NCI-H2171 treated with DMSO at 0.1 percent for 48 hours (cell line): ENCODE measurements at places on chromosomes 12 and 14.

- DNase-seq: no peak
Measured at GRCh38 chr12:50313256-50313931, 30.1 kb upstream of the LIMA1 start.

DNA sequence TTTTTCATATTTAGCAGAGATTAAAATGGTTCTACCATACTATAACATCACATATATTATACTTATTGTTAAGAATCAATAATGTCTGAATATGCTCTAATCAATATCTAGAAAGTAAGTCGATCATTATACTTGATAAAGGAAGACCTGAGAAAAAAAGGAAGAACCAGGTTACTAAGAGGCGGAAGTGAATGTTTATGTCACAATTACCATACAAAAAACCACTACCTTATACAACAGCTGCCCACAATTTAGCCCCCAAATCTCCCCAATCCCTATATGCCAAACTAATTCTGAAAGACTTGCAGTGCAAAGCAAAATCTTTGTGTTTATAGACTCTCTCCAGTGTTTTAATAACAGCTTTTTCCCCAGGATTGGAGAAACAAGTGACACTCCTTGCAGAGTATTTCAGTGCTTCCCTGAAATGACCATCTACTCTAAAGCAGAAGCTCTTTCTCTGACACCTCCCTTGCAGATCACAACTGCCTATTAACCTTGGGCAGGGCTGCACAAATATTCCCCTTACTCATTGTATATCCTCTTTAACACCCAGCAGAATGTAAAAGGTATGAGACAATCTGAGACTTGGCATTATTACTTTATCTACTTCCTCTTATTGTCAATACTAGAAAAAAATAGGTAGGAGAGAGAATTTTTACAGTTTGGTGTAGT, 12.7 kb upstream of the SLC2A3 start:
- no peak for DNase-seq

GRCh38 chr14:25003537-25003936, 46.4 kb downstream of the STXBP6 start:
- DNase-seq: no peak

GRCh38 chr12:17304503-17305347, 698.8 kb upstream of the LMO3 start:
- no peak for DNase-seq

- no peak for DNase-seq
Measured at GRCh38 chr14:53022593-53022992, 71.7 kb upstream of the FERMT2 start.

DNA sequence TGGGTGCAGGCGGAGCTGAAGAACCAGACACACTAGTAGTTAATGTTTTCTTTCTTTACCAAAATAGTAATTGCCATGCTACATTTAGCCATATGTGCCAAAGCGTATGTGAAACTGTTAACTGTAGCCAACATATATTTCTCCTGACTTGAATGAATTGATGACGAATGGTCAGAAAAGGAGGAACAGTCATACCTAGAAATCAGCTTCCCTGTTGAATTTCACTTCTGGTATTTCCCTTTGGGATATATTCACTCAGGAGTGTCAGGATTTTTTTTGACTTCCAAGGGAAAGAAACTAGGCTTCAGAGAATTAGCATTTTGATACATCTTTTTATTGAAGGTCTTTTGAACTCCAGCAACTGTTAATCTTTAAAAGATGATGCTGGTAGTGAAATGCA, 87.0 kb downstream of the ERC1 start:
- DNase-seq: no peak

- DNase-seq: no peak
Measured at GRCh38 chr12:106094304-106094703, 44.5 kb downstream of the NUAK1 start.

- DNase-seq: peak; percentile 4
Measured at GRCh38 chr12:71626098-71626497, 37.5 kb downstream of the ZFC3H1 start.

DNA sequence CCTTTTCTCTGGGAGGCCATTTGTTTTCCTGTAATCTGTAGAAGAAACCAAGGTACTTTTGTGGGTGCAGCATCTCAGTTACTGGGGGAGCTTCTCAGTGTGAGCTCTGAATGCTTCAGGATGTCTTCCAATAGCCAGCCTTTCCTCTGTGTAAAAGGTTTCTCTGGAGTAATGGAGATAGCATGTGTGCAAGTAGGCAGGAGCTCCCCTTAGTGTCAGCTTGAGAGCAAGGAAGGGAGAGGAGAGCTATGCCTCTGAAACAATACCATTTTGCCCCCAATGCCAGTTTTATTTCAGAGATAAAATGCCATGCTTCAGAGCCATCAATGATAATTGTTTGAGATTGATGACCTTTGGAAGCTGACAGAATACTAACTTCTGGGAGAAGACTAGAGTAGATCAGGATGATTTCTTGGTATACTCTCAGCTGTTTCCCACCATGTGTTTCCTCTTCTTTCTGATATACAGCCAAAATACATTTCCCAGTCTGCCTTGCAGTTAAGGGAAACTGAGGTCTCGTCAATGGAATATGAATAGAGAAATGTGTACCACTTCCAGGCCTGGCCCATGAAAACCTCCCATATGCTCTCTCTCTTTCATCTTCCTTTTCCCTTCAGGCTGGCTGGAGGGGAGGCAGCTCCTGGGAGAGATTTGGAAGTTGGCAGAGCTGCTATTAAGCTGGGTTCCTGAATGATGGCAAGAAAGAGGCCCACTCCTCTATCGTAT, 125.7 kb downstream of the CRADD start:
- DNase-seq: peak; percentile 18

- DNase-seq: no peak
Measured at GRCh38 chr12:11839091-11839641, 189.7 kb downstream of the ETV6 start.

DNA sequence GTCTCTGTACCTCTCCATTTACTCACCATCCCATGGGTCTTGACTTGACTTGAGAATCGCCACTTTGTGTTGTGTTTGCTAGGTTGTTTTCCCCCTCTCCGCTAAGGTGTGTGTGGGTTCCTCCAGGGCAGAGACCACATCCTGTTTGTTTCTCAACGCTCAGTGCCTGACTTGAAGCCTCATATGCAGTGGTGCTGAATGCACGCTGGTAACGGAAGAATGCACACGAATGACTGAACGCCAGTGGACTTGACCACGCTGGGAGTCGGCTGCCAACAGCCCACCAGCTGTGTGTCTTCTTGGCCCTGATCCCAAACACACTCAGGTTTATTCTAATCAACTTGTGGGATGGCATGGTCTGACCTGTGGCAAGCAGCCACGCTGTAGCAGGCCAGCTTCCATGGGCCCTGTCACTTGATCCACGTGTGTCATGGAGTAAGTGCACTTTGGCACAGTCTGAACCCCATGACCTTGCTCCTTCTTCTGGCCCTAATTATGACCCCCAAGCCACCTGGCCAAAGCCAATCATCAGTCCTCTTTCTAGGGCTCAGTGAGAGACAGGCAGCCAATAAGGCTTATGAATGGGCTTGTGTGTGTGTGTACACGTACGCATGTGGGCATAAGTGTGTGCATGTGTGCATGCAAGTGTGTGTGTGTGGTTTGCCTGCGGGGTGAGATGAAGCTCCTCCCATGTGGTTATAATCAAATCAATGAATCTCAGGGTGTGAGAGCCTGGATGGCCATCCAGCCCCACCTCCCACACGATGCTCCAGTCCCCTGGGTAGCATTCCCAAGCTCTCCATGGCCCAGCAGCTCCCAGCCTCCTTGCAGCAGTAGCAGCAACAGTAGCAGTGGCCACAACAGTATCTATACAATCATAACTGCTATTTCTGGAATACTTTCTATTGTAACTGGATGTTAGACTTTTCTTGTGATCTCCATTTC, 6.4 kb upstream of the TC2N start:
- DNase-seq: no peak

DNA sequence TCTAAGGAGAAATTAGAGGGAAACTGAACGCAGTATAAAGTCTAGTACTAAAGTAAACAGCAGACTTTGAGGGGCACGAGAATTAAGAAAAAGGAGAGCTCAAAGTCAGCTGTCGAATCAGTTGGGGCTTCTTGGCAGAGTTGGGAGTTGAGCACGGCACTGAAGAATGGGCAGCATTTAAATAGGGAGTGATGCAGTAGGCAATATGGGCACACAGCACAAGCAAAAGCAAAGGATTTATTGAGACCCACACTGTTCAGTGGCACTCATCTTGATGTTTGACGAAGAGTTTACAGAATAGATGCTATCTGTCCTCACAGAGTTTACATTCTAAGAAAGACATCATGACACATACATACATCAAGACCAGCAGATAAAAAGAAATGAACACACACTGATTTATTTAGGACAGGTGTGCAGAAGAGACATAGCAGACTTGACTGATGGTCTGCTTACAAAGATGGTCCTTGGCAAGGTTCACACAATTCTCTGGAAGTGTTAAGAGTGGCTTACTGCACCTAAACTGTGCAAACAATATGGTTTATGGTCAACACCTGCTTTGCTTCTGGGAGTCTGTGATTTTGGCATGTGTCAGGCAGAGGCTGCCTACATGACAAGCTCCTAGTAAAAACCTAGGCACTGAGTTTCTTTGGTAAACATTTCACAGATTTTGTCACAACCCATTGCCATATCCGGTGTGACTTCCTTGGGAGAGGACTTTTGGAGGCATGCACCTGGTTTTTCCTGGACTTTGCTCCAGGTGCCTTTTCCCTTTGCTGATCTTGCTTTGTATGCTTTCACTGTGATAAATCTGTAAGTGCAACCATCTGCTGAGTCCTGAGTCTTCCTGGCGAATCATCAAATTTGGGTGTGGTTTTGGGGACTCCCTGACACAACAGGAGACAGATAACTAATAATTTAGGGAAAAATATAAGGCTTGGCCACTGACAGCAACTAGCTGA, 26.3 kb downstream of the ALKBH1 start:
- peak; percentile 77 for DNase-seq
